ENCODE measurements at places on chromosomes 12 and 14. TPM values are rescaled to one million over a fixed set of nuclear protein-coding genes. Genes with fewer than 3 reads are reported as not detected.
A peak's percentile ranks its signal among the peaks of the same experiment; 100 is the strongest.

SERPINA10 gene
- total RNA-seq = not detected

DNA sequence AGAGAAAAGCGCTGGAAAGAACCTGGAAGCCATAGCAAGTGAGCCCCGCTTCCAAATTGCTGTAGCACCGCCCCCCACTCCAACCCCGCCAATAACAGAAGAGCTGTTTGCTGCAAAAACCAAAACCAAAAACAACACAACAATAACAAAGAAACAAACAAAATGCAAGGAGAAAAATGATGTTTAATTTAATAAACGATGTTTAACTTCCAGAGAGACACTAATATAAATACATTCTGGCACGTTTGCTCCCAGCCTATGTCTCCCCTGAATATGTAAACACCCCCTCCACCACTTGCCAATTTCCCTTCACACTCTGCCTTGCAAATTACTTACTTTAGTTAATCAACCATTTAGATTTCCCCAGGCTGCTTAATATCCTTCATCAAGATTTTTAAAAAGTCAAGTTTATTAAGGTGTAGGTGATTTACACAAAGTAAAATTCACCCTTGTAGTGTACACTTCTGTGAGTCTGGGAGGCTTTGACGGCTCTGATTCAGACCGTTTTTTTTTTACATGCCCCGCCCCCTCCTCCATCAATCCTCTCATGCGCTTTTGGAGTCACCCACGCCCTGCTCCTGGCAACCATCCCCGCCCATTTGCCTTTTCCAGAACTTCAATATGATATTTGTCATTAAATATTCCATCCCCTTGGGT is 482 bp upstream of the IFI27L2 start:
- DNase-seq = peak; percentile 58

- DNase-seq = no peak
These were observed 1.7 kb upstream of the SELPLG start for GRCh38 chr12:108635201-108635996.

LMNTD1 gene
- total RNA-seq = not detected

ITGB7 gene
- 1.3 TPM for total RNA-seq

CIDEB gene
- total RNA-seq = 3.9 TPM

PLBD1 gene
- 24.7 TPM for total RNA-seq

GRCh38 chr12:17489452-17489851 is 600.5 kb downstream of the RERGL start:
- no peak for DNase-seq

OR6S1 gene
- not detected for total RNA-seq

DNA sequence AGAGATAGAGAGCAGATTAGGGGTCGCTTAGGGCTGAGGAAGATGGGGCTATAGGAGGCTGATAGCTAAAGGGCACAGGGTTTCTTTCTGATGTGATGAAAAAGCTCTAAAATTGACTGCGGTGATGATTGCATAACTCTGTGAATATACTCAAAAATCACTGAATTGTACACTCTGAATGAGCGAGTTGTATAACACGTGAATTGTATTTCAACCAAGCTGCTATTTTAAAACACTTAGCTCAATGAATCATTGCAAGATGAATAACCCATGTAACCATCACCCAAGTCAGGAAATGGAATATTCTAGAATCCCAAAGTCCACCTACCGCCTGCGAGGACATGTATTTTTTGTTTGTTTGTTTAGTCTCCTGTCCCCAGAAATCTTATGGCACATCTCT is 60.1 kb upstream of the CCND2 start:
- DNase-seq = no peak

GRCh38 chr14:68223631-68224030 is 404.1 kb downstream of the RAD51B start:
- no peak for DNase-seq
